ENCODE measurements at places on chromosomes 4 and X. TPM values are rescaled to one million over a fixed set of nuclear protein-coding genes. Genes with fewer than 3 reads are reported as not detected.

Gene SORBS2
- total RNA-seq: 4.1 TPM

Gene VEGFC
- total RNA-seq: 63.4 TPM

Gene STATH
- not detected for total RNA-seq

Gene IQCM
- total RNA-seq: not detected

Gene SYP
- not detected for total RNA-seq

Gene STK26
- 10.9 TPM for total RNA-seq

Gene BTC
- 0.26 TPM for total RNA-seq

Gene CXorf49
- total RNA-seq: not detected
